Ecto neural progenitor cell (in vitro differentiated cells): ENCODE measurements at places on chromosomes 6 and 20.

DNA sequence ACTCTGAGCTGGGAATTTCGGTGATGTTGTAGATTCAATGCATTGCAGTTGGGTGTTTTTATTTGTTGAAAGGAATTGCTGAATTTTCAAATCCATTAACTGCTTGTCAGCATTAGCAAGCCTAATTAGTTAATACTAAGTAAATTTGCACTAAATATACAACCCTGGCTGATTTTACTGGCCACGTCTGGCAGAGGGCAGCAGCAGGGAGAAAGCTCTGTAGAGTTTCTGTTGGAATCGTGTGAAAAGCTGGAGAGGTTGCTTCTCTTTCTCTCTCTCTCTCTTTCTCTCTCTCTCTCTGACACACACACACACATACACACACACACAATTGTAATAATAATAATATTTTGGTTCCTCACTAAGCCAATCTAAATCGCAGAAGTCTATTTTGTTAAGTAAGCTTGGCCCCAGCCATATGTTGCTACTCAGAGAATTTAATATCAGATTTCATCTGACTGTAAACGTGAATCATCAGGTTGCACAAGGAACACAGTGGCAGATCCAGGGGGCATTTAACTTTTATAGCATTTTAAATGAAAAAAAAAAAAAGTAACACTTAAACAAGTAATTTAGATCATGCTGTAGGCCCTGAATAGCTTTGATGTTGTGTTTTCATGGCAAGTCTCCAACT, 289.5 kb downstream of the ESR1 start:
- DNase-seq = no peak

GRCh38 chr6:139736325-139736906, 362.0 kb upstream of the CITED2 start:
- no peak for DNase-seq

DNA sequence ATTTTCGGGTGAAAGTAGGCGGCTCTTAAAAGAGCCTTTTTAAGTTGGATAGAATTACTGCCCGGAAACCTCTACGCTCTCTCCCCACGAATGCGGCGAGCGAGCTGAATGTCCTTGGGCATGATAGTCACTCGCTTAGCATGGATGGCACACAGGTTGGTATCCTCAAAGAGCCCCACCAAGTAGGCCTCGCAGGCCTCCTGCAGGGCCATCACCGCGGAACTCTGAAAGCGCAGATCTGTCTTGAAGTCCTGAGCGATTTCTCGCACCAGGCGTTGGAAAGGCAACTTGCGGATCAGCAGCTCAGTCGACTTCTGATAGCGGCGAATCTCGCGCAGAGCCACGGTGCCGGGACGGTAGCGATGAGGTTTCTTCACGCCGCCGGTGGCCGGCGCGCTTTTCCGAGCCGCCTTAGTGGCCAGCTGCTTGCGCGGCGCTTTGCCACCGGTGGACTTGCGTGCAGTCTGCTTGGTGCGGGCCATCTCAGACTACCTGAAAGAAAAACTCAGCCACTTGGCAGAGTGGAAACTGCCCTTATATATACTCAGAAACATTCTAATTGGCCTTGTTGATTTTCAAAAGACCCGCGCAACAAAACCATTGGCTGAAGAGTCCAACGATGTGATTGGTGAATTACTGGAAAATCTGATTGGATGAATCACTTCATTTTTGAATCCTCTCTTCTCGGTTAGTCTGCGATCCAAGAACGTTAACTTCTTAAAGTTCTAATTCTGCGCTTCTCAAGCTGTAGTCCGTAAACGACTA, 93.9 kb upstream of the BTN3A2 start:
- peak; percentile 86 for DNase-seq

GRCh38 chr6:147941143-147941542, 401.5 kb upstream of the SASH1 start:
- DNase-seq = no peak

DNA sequence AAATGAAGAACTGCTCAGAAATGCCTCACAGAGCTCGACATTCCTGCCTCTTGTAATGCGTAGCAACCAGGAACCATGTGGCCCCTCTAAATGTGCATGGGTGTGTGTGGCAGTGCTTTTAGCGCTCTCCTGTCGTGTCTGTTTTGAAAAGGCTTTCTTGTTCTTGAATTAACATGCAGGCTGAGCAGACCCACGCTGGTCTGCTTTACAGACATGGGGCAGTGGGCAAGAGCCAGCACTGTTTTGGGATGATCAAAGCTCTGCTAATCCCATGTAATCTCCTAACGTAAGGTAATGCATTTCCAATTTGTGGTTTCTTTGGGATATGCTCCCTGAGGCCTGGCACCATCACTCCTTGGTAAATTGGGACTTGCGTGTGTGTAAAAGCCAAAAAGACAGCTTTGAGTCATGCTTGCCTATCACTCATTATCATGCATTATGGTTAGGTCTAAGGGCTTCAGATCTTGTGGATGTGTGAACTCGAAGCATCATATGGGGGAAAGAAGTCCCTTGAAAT, 11.8 kb downstream of the RIPOR2 start:
- DNase-seq = no peak

GRCh38 chr20:4193069-4193452, 177.7 kb upstream of the RNF24 start:
- DNase-seq = no peak

DNA sequence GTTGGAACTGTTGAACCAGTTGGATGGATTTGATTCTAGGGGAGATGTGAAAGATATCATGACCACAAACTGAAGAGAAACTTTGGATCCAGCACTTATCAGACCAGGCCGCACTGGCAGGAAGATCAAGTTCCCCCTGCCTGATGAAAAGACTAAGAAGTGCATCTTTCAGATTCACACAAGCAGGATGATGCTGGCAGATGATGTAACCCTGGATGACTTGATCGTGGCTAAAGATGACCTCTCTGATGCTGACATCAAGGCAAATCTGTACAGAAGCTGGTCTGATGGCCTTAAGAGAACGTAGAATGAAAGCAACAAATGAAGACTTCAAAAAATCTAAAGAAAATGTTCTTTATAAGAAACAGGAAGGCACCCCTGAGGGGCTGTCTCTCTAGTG, 72.8 kb upstream of the CDYL start:
- DNase-seq = no peak
